Endothelial cell of umbilical vein (primary cell): ENCODE measurements at places on chromosomes 2 and 18. TPM values are rescaled to one million over a fixed set of nuclear protein-coding genes. Genes with fewer than 3 reads are reported as not detected.

The CRACDL gene
- total RNA-seq, result 3.8 and 6.3 TPM in 2 replicates

The PPP1R1C gene
- total RNA-seq, result 0.55 TPM in 1 of 2 replicates, not detected in the other

The LYG1 gene
- total RNA-seq, result 0.35 and 0.55 TPM in 2 replicates

The KCNJ13 gene
- not detected in 2 replicates for total RNA-seq

The HOXD13 gene
- not detected in 2 replicates for total RNA-seq

The UGT1A10 gene
- not detected in 2 replicates for total RNA-seq

The AAK1 gene
- total RNA-seq, result 116 and 127 TPM in 2 replicates

The EGR4 gene
- total RNA-seq, result not detected in 2 replicates

The GCG gene
- not detected in 2 replicates for total RNA-seq

The SERPINB7 gene
- not detected in 2 replicates for total RNA-seq

The MYL12B gene
- total RNA-seq, result 634 and 638 TPM in 2 replicates

The GPR45 gene
- total RNA-seq, result not detected in 2 replicates

The ADAM23 gene
- 20.6 and 38.5 TPM in 2 replicates for total RNA-seq

The RAPGEF4 gene
- total RNA-seq, result 8.8 and 9.2 TPM in 2 replicates

The ABCA12 gene
- total RNA-seq, result 0.05 TPM in 1 of 2 replicates, not detected in the other

The CD8B gene
- total RNA-seq, result not detected in 2 replicates
